ENCODE measurements at places on chromosomes 7 and 10. TPM values are rescaled to one million over a fixed set of nuclear protein-coding genes. Genes with fewer than 3 reads are reported as not detected.

The RGS10 gene
- 95.1 TPM for total RNA-seq

The DLG5 gene
- total RNA-seq = 7.6 TPM

The MUC12 gene
- total RNA-seq = 0.48 TPM

The BAIAP2L1 gene
- total RNA-seq = 1.1 TPM

The AKR1C4 gene
- not detected for total RNA-seq

The HTR7 gene
- total RNA-seq = not detected

The SPDYE1 gene
- total RNA-seq = not detected

The ABCA13 gene
- total RNA-seq = not detected

The PON1 gene
- not detected for total RNA-seq

The FRA10AC1 gene
- 21.8 TPM for total RNA-seq

The AKR1E2 gene
- 10.7 TPM for total RNA-seq

The GRID2IP gene
- total RNA-seq = not detected

The C10orf62 gene
- not detected for total RNA-seq

The OPALIN gene
- total RNA-seq = not detected

The PDE1C gene
- not detected for total RNA-seq

The TAS2R41 gene
- not detected for total RNA-seq

The PITRM1 gene
- 53.2 TPM for total RNA-seq

The MMRN2 gene
- not detected for total RNA-seq

The NODAL gene
- total RNA-seq = 0.09 TPM

The GLCCI1 gene
- 35.8 TPM for total RNA-seq

The COL13A1 gene
- total RNA-seq = not detected

Data from T-helper 2 cell treated with Interferon-gamma antibody and Interleukin-4, amounts not matched to agents 100 ng/mL and 5 ng/mL, for 36 hours (primary cell).